ENCODE measurements at places on chromosomes 16 and 17.

DNA sequence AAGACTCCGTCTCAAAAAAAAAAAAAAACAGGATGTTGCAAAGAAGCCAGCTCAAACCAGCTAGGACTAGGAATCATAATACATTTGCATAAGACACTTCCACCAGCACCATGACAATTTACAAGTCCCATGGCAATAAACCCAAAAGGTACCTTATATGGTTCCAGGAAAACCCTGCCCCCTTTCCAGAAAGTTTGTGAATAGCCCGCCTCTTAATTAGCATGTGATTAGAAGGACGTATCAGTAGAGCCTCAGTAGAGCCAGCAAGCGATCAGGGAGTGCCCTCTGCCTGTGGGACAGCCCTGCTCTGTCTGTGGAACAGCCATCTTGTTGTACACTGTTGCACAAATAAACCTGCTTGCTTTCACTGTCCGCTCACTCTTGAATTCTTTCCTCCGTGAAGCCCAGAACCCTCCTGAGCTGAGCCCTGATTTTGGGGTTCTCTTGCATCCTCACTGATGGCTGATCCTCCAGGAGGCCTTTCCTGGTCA, 14.0 kb downstream of the NUPR1 start:
- no peak for DNase-seq

GRCh38 chr17:38719289-38719942, 10.7 kb upstream of the CISD3 start:
- no peak for DNase-seq

DNA sequence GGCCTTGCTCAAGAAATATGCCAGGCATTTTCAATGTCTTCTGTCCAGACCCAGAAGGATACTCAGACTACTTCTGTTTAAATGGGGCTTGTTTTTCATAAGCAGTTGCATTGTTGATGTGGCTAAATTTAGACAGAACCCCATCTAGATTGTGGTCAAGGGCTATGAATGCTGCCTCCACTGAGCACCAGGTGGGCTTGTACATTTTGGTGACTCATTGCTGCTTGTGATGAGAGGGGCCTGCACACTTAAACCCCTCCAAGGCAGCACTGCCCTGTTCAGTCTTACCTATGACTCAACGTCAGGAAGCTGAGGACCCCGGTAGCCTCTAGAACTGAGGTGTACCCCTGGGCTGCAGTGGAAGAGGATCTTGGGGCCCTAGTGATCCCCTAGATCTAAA, 144.0 kb downstream of the PRKCA start:
- no peak for DNase-seq

- DNase-seq = no peak
Observed at GRCh38 chr16:47905771-47906170, 250.0 kb downstream of the ABCC12 start.

DNA sequence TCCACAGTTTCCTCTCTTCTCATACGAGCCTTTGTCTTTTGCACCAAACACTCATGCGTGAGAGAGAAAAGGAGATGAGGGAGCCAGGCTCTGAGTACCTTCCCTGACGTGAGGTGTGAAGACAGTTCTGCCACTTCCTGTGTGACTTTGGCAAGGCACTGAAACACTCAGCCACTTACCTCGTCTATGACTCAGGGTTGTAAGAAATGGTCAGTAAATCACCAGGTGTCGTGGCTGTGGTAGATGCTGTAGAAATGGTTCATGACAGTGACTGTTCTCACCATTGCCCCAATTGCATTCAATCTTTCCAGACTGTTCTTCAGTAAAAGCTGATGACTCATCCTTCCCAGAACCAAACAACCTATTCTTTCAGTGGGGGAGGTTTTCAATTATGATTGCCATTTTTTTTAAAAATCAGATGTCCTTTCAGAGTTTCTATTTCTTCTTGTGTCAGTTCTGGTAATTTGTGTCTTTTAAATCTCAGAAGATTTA, 49.2 kb upstream of the CBFA2T3 start:
- no peak for DNase-seq

- peak; percentile 74 for DNase-seq
Observed at GRCh38 chr16:50274326-50275097, 8.2 kb downstream of the ADCY7 start.

DNA sequence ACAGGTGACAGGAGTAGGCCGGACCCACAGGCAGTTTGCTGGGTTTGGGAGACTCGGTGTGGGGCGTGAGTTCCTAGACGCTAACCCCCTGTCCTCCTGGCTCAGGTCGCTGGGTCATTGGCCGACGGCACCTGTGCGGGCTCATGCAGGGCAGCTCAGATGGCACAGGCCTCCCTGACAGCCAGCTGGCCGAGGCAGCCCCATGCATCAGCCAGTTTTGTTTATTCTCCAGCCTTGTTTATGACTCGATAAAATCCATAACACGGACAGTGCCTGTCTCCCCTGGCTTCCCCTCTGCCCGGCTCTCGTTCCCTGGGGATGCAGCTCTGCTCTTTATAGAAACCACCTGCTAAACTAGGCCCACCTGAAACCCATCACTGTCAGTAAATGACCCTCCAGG, 46.0 kb downstream of the SDK2 start:
- no peak for DNase-seq

DNA sequence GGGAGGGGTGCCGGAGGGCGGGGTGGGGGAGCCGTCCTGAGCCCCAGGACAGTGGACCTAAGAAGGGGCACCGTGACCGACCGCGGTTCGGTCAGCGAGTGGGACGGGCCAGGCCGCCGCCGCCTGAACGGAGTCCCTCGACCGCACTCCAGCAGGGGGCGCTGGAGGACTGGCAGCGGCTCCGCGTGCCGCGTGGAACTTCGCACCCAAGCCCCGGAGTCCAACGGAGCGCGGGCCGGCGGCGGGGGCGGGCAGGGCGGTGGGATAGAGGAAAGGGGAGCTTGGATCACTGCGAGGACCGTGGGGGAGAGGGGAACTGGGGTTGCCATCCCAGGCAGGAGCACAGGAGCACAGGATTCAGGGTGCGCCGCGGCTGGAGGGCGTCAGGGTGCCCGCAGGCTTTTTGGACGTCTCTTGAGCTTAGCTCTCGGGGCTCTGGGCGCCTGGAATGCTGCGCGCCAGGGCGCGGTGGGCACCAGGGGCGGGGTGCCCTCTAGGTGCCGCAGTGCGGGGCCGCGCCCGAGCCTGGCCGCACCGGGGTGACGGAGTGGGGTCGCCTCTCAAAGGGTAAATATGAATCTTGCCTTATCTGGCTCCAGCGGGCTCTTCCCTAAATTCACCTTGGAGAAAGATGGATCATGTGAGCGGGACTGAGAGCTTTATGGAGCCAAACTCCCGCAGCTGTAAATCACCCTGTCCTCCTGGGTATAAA, 379 bp upstream of the OTOP2 start:
- peak; percentile 63 for DNase-seq
